ENCODE measurements at places on chromosomes 3 and 15. TPM values are rescaled to one million over a fixed set of nuclear protein-coding genes. Genes with fewer than 3 reads are reported as not detected.

The CNTN4 gene
- 47.7 TPM for total RNA-seq

The MYO5C gene
- 9.8 TPM for total RNA-seq

The ROPN1 gene
- total RNA-seq, result not detected

The FAM3D gene
- not detected for total RNA-seq

The PIGZ gene
- total RNA-seq, result 14.9 TPM

The SLC28A1 gene
- 0.42 TPM for total RNA-seq

The SPINK8 gene
- total RNA-seq, result not detected

The CCR9 gene
- not detected for total RNA-seq

The PCYT1A gene
- total RNA-seq, result 98.1 TPM

The SNAPC5 gene
- 12.7 TPM for total RNA-seq

The ATP10A gene
- 36.0 TPM for total RNA-seq

The CNTN3 gene
- total RNA-seq, result 1.5 TPM

The PLSCR5 gene
- not detected for total RNA-seq
